ENCODE measurements at places on chromosomes 2 and 18.

GRCh38 chr2:110157153-110157793, 41.7 kb upstream of the MALL start:
- peak; percentile 14 for DNase-seq

- no peak for DNase-seq
These were observed 84.8 kb downstream of the VRK2 start for GRCh38 chr2:58131191-58132011.

DNA sequence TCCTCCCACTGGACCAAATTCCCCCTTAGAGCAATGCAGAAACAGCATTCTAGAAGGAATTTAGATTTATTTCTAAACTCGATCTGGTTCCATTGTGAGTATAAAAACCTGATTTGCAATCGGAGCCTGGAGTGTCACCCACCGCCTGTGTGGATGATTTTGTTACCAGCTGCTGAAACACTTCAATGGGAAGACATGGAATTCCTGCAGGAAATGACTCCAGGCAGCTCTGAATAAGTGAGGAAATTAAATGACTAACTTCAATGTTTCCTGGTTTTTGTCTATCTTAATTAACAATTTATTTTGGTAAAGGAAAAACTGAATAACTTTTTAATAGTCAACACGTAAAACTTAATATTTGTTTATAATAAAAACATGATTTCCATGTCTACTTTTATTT, 19.3 kb downstream of the CTAGE1 start:
- no peak for DNase-seq

DNA sequence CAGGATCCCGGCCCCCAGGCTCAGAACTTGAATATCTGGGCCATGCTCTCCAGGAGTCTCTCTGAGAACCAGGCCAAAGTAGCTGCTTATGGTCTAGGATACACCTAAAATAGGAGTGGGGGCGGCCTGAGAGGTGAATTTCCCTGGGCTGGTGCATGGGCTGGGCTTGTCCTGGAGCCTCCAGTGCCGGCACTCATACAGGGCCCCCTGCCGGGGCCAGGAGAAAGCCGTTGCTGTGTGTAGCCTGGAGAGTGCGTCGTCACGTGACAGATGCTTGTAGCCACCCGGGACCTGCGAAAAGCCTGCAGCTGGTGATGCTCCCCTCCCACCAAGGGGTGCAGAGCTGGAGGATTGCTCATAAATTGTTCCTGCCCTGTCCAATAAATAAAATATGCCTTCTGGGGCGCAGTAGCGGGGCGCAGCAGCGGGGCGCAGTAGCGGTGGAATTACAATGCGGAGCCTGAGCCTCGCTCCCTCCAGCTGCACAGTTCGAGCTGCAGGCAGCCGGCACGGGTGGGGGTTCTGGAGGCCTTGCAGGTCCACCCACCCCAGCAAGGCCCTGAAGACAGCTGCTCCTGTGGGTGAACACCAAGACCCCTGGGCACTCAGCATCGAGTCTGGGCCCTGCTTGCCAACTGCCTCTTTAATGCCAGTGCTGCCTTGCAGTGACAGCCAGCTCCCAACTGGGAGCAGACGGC, 289.9 kb downstream of the NDUFA10 start:
- DNase-seq: no peak

GRCh38 chr2:37527361-37527760, 144.1 kb downstream of the CDC42EP3 start:
- DNase-seq: no peak

DNA sequence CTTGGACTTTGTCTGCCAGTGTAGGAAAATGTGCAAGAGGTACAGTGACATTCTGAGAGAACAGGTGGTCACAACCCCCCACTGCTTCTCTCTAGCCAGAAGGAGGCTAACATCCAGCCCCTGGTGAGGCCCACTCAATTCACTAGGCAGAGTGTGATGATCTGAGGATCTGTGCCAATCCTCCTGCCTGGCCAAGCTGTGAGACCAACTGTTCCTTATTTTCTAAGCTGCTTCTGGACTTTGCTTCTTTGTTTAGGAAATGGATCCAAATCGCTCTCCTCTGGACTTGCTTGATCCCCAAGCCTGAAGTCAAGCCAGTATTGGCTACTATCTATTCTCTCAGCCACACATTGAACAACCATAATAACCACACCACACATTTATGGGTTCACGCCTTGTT, 202.8 kb downstream of the PIK3C3 start:
- no peak for DNase-seq

- no peak for DNase-seq
These were observed 67.5 kb downstream of the PDK1 start for GRCh38 chr2:172623249-172623965.

DNA sequence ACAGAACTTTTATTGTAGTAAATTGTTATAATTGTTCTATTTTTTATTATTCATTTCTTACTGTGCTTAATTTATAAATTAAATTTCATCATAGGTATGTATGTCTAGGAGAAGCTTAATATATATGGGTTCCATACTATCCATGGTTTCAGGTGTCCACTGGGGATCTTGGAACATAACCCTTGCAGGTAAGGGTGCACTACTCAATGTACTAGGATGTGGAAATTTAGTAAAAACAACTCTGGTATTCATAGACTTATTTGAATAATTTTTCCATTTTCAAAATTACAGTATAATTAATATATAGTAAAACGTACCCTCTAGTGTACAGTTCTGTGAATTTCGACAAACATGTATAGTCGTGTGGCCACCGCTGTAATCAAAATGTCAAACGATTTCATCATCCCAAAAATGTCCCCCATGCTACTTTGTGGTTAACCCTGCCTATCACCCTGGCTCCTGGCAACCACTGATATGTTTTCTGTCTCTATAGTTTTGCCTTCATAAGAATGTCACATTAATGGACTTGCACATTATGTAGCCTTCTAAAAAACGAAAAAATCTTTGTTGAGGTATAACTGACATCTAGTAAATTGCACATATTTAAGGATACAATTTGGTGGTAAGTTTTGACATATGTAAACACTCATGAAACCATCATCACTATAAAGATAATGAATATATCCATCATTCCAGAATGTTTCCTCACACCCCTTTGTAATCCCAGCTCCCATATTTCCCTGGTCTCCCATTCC, 45.7 kb downstream of the ARL5A start:
- no peak for DNase-seq

GRCh38 chr2:73638429-73638828, 3.8 kb downstream of the NAT8 start:
- DNase-seq: no peak

- DNase-seq: no peak
These were observed 1.4 kb downstream of the UGT1A5 start for GRCh38 chr2:233714121-233714520.

DNA sequence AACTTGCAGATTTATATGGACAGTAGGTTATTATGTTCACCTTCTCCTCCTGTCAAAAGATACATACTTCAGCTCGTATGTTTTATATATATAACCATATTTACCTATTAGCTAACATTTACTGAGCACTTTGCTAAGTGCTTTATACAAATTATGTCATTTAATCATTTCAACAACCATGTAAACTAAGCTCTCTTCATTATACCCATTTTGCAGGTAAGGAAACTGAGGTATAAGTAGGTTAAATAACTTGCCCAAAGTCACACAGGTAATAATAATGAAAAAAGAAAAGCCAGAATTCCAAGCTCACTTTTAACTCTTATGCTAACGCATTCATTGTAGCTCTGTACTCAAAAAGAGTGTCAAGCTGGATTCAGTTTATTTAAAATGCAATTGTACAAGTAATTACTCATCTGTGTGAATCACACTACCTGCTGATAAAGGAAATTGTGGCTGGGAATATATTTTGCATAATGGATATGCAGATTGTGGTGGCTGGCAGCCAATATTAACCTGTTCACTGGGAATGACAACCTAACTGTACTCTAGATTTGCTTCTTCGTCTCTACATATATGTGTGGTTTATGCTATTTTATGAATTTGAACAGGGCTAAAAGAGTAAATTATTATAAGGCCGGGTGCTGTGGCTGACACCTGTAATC, 20.6 kb downstream of the SLC16A14 start:
- DNase-seq: no peak

DNA sequence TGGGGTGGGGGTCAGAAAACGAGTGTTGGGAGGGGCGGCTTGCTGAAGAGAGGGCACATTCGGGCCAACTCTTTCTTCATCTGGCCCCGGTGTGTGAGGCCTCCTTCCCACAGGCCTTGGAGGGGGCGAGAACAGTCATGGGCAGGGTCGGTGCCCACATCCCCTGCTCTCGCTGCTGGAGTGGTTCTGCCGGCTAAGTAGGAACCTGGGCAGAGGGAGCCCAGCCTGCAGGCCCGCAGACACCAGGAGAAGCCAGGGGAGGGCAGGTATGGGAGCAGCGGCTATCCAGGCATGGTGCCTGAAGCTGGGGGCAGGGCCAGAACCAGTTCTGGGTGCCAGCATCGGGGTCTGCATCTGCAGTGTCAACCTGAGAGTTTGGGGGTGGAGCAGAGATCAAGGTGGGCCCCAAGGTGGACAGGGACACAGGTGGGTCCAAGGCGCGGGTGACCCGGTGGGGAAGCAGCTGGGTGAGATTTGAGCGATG, 46.6 kb upstream of the HPCAL1 start:
- DNase-seq: no peak

DNA sequence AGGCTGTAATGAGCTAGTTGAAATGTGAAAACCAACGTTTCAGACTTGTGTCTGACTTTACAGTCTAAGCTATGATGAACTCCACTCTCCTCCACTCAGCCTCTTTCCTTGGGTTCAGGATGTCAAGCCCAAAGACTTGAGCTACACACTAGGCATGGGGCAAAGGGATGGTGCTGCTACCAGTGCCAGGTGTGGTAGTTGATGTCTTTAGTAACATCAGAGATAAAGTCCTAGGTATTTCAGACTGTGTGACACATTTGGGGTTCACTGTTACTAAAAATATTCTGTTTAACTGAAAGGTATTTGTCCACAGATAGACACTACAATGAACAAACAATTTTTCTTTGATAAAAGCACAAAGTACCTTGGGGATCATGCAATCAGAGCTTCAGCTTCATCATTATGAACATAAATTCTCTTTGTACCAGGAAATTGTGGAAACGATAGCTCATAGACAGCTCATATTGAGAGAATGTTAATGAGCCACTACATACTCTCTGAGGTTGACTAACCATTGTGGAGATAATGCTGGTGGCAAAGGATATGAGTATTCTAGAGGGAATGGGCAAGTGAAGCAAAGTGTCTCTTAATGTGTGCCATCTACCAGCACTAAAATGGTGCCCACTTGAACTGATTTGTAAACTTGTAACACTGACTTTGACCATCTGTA, 253.7 kb upstream of the THUMPD2 start:
- no peak for DNase-seq

DNA sequence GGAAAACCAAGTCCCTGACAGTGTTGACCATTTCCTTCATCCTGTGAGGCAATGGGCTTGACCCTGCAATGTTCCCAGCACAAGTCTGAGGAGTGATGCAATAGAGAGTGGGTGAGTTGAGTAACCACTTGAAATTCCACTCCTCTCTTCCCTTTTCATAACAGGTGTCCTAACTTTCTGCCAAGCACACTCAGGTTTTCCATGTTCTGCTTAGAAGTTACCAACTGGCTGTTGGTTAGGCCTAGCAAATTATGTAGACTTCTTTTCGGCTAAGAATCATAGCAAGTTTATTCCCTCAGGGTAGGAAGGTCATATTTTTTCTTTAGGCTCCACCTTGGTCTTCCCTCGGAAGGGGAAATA, 11.5 kb downstream of the GNLY start:
- no peak for DNase-seq

DNA sequence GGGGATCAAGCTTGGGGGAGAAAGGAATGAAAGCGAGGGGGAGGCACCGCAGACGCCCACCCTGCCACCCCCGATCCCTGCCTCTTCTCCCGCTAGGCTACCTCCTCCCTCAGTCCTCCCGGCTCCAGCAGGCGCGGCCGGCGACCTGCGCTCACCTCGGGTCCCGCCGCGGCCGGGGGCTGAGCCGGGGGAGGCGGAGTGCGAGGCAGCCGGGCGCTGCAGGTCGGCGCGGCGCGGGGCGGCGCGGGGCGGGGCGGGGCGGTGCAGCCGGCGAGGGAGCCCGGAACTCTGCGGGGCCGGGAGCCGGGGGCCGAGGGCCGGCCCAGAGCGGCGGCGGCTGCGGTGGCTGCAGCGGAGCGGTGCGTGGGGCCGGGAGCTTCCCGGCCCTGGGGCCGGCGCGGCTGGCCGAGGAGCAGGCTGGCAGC, 477 bp downstream of the ACVR1 start:
- DNase-seq: peak; percentile 67

GRCh38 chr2:3266925-3267867, 110.4 kb downstream of the EIPR1 start:
- no peak for DNase-seq

DNA sequence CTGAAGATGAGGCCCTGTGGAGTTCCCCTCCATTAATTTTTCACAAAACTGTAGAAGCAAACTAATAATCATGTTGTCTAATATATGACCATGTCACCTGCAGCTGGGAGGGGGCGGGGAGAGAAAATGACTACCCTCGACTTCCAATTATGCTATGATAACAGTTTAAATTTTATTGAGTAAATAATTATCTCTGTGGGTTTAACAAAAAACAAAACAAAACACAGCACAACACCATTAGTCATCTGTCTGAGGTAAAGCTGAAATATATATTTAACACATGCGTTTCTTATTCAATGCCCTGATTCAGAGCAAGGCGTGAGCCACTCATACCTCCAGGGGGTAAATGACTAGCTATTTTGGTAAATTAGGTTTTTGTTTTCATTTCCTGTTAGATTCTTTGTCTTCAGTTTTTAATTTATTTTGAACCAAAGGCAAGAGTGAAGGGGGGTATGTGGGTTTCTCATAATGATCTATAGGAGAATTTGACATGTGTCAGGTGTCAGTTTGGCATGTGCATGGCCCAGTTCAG, 77.4 kb upstream of the ZCCHC2 start:
- DNase-seq: no peak

DNA sequence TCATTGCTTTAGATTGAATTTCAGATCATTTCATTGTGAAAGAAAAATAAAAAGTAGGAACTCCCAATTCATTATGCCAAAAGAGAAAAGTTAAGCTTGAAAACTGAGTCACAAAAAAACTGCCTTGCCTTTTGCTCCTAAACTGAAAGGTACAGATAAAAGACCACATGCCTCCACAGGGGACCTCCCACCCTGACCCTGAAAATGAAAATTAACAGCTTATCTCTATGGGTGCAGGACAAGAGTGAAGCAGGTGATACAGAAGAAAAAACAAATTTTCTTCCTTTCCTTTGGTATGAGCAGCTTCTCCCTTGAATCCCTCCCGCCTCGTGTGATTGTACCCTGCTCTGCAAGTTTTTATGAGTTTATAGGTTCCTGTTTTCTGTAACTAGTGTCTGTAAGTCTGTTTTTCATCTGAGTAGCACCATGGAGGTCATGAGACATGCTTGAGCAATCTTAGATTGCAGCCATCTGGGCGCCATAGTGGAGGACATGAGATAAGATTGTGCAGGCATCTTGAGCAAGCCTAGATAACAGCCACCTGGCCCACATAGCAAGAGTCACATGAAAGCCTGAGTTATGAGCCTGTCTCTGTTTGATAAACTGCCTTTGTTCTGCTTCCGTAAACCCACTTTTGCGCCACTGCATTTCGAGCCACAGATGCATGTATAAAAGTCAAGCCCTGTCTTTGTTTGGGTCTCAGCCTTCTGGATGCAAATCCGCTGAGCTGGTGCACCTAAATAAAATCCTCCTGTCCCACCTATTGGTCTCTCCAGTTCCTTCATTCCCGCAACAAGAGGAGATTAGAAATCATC, 56.2 kb upstream of the DYNC1I2 start:
- DNase-seq: no peak

- DNase-seq: no peak
These were observed 4.3 kb downstream of the KLF7 start for GRCh38 chr2:207161247-207162123.
